ENCODE measurements at places on chromosomes 1 and 21.

DNA sequence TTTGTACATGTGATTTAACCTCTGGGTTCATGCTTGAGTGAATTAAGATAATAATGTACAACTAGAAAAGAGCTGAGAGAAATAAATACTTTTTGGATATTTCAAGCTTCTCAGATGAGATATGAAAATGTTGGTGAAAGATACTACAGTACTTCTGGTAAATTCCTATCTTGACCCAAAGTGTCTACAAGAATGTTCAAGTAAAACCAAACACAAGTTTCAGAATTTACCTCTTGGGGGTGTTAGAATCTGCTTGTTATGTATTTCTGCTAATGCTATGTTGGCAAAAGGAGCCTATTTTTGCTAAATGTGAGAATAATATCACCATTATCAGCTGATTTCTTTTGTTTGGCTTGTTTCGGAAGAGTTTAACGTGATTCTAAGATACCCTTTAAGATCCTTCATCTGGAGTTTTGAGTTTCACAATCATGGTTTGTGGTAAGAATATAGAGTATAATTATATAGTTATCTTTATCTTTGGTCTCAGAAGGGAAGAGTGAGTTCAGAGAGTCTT lies 388.5 kb downstream of the LMO4 start:
- DNase-seq = no peak

DNA sequence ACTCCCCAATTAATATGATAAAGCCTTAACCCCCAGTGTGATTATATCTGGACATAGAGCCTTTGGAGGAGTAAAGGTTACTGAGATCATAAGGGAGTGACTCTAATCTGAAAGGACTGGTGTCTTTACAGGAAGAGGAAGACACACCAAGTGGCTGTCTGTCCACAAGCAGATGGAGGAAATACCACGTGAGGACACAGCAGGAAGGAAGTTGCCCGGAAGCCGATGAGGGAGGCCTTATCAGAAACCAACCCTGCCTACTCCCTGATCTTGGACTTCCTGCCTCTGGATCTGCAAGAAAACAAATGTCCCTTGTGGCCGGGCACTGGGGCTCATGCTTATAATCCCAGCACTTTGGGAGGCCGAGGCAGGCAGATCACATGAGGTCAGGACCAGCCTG lies 110.3 kb upstream of the CHRM3 start:
- no peak for DNase-seq

DNA sequence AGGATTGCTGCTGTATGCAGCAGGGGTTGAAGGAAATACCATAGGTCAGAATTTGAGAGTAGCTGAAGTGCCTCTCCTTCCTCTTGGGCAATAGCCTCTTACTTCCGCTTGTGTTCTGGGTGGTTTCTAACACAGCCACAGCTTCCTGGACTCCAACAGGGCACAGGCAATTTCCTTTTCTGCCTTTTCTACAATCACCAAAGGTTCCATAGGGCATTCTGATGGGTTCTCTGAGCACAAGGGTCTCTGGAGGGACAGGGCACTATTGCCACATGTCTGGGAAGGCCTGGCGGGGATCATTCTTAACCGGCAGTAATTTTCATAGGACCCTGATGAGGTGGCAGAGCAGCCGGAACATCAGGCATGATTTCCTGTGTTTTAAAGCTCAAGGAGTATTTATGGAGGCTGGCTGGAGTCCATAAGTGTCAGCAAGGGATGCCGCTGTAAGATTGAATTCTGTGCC lies 5.5 kb upstream of the AGTRAP start:
- no peak for DNase-seq

DNA sequence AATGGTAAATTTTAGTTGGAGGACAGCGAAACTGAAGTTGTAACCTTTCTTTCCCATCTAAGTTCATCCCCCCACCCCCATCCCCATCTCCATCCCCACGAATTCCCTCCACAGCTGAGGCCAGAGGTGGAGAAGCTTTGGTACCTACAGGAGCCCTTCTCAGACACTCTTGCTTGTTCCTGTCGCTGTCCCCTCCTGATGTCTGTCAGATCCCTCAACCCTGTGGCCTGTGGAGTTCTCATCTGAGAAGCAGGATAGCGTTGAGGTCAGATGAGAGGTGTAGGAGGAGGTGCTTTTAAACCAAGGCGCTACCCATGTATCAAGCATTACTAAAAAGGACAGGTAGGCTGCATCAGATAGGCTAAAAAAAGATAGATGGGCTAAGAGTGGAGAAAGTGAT lies 769 bp downstream of the NTPCR start:
- no peak for DNase-seq

- no peak for DNase-seq
Measured at GRCh38 chr1:200629876-200630514, 9.4 kb upstream of the KIF14 start.

DNA sequence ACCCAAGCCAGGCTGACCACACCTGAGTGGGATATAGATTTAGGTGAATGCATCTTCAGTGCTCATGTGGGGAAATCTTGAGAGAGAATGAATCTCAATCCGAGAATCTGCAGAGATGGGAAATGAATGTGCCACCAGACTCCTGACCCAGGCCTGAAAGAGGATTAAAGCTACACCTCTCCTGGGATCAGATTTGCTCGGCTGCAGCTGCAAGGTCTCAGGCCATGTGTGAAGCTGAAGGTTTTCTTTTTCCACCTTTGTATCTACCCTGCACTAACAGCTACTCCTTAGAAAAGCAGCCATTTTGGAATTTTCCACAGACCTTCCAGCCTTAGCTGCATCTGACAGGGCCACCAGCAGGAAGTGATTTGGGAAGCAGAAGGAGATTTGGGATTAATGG lies 18.3 kb downstream of the GPR3 start:
- DNase-seq = no peak

DNA sequence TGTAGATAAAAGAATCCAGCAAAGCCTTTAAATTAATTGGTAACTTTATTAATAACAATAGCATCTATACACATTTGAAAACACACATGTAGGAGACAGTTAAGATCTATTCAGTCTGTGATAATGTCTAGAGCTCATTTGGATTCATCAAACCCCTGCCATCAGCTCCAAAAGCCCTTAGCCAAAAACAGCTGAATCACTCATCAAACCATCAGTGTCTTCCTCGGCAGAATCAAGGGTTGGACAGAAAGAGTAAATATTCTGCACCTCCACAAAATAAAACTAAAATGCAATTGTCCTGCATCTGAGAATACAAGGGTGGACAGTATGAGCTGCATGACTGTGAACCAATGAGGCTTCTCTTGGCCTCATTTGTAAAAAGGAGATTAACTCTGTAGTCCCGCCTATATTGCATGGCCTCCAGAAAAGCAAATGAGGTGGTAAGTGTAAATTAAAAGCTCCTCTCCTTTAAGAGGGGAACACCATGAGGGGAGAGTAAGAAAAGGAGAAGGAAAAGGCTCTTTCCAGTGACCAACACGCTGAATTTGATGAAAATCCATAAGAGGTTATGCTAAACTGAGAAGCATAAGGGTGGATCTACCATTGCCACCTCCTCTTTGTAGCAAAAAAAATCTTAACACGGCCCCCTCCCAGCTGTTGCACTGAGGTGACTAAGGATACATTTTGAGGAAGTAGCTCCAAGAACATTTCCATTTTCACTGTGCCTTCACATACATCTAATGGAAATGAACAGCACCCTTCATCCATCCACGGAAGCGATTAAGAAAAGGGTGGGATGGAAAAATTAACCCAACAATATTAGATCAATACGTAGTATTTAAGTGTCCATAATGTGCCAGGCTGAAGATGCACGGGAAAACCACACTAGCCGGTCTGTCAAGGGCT lies 14.7 kb upstream of the BOLA1 start:
- peak; percentile 37 for DNase-seq

GRCh38 chr1:3776231-3776961 lies 3.8 kb downstream of the SMIM1 start:
- DNase-seq = no peak

DNA sequence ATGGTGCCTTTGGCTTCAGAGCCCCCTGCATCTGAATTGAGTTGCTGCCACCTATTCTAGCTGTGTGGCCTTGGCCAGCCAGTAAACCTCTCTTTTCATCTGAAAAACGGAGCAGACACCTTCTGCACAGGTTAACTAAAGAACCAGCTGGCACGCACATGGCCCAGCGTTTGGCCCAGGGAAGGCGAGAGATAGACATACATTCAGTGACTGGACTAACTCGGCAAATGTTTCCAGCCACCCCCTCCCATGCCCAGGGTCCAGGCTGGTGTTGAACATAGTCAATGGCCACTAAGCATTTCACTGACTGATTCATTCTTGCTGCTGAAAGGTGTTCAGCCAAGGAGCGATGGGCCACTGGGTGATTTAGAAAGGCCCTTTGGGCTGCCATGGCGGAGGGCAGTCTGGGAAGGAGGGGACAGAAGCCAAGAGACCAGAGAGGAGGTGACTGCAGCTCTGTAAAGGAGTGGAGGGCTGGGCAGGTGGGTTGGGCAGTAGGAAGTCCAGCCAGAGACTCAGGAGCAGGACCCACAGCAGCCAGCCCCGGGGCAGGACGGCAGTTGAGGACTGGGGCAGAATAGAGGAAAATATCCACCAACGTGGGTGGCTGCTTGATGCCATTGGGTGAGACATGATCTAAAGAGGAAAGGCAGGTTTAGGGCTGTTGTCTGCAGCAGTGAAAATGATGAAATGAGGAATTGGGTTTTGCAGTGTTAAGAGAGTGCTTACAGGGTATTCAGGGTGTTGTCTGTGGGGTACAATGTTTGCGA lies 184.3 kb downstream of the HIVEP3 start:
- no peak for DNase-seq

DNA sequence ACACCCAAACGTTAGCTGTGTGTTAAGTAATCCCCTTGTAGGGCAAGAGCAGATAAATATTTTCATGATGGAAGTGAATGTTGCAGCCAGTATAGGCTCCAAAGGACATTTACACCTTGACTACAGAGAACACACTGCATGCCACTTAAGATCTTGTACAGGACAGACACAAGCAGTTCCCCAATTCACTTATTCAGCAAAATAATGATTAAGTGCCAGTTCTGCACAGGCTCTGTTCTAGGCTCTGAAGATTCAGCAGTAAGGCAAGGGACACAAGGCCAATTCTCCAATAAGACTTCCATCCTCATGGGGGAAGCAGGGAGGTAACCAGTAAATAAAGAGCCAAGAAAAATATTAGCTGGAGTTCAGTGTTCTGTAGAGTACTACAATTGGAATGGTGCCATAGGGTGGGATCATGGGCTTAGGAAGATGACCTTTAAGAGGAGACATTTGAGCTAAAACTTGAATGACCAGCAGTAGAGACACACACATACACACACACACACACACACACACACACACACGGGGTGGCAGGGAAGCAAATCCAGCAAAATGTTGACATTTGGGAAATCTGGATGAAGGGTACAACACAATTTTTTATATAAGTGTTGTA lies 199.9 kb upstream of the JUN start:
- DNase-seq = no peak

DNA sequence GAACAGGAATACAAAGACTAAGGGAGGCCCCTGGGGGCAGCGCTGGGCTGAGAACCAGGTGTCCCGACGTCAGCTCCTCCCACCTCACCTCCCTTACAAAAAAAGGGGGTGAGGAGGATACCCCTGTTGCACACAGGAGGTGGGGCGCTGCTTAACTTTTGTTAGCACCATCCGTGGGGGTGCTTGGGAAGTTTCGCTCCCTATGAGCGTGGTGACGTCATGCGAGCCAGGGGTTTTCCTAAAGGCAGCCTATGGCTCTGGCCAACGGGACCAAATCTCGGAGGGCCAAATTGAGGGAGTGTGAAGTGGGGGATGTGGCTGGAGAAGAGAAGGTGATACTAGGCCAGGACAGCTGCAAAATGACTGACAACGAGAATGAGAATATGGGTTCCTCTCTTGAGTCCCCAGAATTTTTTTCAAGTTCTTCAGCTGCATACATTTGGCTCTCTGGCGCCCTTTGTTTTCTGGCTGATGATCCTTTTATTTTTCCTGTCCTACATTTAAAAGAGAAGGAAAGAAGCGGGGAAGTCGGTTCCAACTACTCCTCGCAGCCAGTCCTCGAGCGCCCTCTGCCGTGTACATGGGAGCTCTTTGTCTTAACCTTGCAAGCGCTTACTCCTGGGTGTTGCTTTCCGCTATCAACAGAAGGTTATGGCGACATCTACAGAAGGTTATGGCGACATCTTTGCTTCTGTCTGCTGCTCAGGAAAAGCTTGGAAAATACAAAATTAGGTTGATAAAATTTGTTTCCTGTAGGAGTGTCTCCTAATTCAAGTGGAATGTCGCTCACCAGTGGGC lies 48.0 kb upstream of the ZC3H11B start:
- peak; percentile 16 for DNase-seq

DNA sequence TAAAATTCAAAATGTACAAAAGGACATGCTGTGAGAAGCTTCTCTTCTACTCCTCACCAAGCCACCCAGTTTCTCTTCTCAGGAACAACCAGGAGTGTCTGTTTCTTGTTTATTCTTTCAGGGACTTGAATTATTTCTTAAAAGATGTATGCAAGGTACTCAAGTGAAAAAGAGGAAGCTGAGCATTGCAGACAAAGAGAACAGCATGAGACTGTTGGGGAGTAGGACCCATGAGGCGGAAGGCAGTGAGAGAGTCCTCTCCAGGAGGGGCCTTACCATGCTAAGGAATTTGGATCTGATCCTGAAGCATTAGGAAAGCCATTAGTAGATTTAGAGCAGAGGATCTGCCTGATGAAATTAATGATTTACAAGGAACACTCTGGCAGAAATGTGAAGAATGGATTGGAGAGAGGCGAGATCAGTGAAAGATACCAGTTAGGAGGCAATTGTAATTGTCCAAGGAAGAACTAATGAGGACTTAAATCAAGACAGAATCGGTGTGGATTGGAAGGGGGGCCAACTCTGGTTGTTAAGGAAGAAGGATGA lies 14.7 kb upstream of the SSX2IP start:
- no peak for DNase-seq

DNA sequence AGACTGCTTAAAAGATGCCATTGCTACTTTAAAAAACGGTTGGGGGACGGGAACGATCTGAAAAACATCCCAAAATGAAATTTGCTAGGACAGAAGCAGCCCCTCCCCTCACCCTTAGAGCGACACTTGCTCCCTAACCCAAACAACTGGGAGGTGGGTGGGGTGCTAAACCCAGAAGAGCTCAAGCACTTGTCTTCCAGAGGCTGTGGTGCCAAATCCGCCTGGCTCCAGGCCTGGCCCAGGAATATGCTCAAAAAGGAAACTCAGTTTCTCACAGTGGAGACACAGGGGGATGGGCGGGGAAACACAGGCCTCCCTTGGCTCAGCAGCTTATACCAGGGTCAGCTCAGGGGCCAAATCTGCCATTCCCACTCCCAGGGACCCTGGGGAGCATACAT lies 644 bp upstream of the PBXIP1 start:
- DNase-seq = no peak

DNA sequence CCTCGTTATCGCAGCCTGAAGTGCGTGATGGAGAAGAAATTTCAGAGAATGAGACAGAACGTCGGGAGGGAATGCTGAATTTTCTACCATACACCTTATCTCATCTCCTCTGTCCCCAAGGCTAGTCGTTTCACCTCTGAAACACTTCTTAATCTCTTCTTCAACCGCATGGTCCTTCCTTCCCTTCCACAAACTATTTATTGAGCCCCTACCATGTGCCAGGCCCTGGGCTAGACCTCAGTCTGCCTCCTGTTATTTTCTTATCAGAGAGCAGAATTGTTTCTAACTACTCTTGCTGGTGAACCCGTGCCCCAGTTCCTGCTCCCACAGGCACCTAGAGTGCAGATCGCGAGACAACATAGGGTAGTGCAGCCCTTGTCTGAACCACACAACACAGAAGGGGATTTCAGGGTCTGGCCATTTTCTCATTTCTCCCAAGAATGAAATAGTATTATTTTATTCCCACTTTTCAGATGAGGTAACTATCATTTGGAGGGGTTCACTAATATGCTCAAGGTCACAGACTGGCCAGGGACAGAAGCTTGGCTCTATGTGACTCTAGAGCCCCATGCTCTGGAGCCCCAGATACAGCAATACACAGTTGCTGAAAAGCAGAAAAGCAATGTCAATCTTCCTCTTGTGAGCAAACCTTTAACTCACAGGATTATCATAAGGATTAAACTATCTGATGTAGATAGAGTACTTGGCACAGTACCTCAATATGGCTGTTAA lies 598 bp upstream of the ADIPOR1 start:
- no peak for DNase-seq

All from stimulated activated naive B cell treated with anti-CD40 and anti-IgM and Interleukin-4, amounts not matched to agents 10 μg/mL and 1 μg/mL and 100 μg/mL, for 72 hours (primary cell).